ENCODE measurements at places on chromosomes 12 and 14.

GRCh38 chr14:69682621-69683263, 71.3 kb downstream of the SUSD6 start:
- no peak for DNase-seq

DNA sequence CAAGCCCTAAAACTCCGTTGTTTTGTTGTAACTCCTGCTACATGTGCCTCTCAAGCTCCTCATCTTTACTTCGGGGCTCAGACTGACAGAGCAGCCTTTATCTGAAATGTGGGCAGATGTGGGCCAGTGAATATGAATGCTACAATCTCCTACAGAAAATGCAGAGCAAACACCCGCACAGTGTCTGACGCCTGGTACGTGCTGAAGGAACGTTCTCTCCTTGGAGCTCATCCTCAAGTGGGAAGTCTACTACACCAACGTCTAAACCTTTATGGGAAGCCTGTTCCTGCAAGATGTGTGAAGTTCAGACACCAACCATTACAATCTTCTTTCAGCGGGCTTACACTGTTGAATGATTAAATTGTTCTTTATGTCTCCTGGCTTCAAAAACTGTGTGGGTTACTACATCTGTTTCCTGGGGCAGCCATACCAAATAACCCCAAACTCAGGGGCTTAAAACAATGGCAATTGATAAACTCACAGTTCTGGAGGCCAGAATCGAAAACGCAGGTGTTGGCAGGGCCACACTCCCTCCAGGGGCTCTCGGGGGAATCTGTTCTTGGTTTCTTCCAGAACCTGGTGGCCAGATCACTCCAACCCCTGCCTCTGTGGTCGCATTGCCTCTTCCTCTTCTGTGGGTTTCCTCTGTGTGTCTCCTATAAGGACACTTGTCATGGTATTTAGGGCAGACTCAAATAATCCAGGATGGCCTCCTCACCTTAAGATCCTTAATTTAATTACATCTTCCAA, 179.7 kb upstream of the PLXNC1 start:
- DNase-seq, result no peak

DNA sequence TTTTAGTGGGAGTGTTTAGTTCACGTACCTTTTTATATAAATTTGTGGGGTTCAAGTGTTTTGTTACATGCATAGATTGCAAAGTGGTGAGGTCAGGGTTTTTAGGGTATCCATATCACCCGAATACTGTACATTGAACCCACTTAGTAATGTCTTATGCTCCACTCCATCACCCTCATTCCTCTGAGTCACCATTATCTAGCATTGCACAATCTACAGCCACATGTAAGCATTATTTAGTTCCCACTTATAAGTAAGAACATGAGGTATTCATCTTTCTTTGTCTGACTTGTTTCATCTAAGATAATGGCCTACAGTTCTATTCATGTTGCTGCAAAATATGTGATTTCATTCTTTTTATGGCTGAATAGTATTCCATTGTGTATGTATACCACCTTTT, 583.7 kb upstream of the LRFN5 start:
- DNase-seq, result no peak

DNA sequence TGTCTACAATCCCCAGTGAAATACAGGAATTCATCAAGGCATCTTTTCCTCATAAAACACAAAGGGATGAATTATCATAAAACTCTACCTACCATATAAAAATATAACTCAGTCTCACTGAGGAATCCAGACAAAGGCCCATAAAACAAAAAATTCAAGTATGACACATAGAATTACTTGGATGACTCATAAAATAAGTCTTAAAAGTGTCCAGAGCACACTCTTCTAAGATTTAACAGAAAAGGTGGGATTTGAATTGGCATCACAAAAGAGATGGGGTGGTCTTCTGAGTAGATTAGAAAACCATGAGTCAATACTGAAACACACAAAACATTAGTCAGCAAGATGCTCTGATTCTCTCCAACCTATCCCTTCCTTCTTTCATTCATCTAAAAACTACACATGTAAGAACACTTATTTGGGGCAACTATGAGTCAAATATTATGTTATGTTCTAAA, 202.7 kb upstream of the GARIN6 start:
- DNase-seq, result no peak

DNA sequence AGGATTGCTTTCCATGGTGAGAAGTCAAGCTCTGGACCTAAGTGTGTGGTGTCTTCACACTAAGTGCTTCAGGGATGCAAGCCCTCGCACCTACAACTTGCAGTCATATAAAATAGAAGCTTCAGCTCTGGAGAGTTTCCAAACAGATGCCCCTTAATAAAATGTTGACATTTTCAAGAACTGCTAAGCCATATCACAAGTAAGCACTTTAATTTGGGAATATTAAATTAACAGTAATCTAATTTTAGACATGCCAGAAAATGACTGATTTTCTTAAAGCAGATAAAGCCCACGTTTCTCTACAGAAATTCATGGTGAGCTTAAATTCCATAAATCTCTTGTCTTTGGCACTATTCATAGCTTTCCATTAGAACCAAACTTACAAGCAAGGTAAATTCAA, 600.1 kb upstream of the FLRT2 start:
- no peak for DNase-seq

GRCh38 chr14:105053421-105053820, 11.8 kb downstream of the GPR132 start:
- no peak for DNase-seq

DNA sequence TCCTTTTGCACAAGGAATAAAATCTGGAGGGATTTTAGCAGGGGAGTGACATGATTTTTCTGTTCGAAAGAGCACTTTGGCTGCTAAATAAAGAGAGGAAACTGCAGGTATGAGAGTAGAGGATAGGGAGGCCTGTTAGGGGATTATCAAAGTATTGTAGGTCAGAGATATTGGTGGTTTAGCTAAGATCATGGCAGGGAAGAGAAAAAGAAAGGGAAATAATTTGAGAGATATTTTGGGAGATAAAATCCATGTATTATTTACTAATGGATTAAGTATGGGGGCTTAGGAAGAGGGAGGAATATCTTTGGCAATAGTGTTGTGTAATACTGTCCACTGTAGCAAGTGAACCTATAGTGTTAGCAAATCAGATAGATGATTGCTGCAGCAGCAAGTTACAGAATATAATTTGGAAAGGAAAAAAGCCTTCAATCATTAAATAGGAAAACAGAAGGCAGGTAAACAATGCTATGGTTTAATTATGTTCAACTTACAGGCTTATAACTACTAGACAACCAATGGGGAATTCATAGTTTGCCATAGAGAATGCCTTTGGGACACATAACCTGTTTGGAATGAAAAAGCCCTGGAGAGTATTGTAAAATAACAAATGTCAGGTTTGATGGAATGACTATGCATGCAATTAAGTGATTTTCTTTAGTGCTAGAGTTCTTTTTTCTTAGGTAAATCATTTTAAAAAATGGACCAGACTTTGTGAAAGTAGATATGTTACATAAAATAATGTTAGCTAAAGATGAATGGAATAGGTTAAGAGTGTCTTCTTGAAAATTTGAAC, 50.5 kb downstream of the ADIPOR2 start:
- no peak for DNase-seq

- no peak for DNase-seq
These were observed 71.1 kb upstream of the MDM1 start for GRCh38 chr12:68403296-68403695.

- DNase-seq, result no peak
These were observed 15.0 kb upstream of the DTX1 start for GRCh38 chr12:113041560-113041959.

DNA sequence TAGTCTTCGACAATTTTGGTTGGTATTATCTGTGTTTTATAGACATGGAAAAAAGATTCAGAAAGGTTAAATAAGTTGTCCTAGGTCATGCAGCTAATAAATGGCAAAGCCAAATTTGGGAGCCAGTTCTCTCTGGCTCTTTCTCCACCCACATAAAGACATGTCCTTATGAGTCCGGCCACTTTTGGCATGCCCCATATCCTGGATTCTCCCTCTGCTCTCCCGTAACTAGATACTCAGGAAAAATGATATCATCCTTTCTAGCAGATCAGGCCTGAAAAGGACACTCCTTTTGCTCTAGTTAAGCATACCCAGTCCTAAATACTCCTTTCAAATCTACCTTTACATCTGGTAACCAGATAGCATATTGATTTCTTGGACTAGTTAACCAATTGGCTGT, 64.4 kb downstream of the TTLL5 start:
- DNase-seq, result no peak

GRCh38 chr12:6745741-6746525, 7.0 kb downstream of the MLF2 start:
- no peak for DNase-seq

DNA sequence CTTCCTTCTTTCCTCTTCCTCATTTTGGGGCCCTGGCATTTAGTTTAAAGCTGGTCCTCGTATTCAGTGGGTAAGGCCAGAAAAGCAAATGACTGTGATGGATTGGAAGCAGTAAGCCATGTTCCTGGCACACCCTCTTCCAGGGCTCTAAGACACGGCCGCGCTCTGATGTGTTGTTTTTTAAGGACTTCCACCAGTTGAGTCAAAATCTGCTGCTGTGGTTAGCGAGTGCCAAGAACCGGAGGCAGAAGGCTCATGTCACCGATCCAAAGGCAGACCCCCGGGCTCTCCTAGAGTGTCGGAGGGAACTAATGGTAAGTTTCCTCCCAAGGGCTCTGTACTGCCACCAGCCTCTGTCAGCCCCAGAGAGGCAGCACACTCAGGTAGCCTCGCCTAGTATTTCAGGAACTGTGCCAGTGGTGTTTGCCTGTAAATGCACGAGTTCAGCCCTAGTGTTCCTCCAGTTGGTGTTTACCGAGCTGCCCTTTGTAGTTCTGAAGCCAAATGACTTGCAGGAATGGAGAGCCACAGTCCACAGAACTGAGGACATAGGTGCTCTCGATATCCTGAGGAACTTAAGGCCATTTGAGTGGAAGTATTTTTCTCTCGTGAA, 72.7 kb downstream of the ESR2 start:
- DNase-seq, result no peak

DNA sequence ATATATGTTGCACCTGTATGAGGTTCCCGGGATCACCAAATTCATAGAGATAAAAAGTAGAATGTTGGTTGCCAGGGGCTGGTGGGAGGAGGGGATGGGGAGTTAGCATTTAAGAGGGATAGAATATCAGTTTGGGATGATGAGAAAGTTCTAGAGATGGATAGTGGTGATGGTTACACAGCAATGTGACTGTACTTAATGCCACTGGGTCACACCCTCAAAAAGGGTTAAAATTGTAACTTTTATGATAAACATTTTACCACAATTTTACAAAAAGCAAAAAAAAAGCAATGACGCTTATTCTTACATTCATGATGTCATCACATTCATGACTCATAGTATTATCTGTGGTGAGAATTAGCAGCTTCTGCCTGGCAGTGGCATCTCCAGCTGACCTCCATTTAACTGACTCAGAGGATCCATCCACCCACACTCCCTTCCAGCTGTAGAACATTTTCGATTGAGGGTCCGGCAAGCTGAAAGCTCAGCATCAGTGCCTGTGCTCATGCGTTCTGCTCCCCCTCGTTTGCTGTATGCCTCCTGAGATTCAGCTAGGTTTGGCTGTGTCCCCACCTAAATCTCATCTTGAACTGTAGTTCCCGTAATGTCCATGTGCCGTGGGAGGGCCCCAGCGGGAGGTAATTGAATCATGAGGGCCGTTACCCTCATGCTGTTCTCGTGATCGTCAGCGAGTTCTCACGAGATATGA, 64.8 kb upstream of the TMEM260 start:
- DNase-seq, result no peak

- DNase-seq, result no peak
These were observed 141.0 kb downstream of the SRGAP1 start for GRCh38 chr12:63985456-63985855.

DNA sequence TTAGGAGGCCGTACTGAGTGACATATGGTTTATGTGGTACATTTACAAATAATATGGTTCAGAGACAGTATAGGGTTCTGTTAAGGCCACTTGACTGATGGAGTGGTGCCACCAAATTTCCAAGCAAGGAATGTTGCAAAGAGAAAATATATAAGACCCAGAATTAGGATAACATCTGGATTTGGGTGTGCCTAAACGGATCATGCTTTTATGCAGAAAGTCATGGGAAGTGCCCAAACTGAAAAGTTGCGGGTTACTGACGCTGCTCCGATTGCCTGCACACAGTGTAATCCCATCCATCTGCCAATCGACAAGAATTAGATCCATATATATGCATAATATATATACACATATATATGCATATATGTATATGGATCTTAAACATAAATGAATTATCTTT, 138.4 kb upstream of the DCN start:
- DNase-seq, result no peak

DNA sequence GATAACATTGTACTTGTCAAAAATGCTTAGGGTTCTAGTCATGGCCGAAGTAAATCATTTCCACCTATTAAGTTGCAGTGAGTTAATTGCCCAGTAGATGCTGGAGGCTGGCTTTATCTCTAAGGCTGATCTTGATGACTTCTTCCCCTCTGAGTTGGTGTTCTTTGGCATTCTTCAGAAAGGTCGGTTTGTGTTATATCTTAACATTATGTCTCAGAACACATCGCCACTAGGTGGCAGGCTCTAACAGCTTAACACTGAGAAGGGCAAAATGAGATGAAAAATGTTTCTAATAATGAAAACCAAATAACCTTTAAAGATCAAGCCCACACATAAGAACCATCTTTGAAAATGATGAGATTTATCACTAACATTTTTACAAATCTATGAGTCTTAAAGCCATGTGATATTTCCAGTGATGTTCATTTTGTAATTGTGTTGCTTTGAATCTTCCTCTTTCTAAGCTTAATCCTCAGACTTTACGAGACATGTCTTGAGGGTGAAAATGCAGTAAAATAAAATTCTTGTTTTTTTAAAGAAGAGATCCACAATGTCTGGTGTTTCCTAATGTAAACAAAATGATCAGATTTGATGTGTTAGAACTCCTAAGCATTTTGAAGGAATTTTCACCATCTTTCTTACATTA, 28.6 kb downstream of the SUDS3 start:
- peak; percentile 3 for DNase-seq

DNA sequence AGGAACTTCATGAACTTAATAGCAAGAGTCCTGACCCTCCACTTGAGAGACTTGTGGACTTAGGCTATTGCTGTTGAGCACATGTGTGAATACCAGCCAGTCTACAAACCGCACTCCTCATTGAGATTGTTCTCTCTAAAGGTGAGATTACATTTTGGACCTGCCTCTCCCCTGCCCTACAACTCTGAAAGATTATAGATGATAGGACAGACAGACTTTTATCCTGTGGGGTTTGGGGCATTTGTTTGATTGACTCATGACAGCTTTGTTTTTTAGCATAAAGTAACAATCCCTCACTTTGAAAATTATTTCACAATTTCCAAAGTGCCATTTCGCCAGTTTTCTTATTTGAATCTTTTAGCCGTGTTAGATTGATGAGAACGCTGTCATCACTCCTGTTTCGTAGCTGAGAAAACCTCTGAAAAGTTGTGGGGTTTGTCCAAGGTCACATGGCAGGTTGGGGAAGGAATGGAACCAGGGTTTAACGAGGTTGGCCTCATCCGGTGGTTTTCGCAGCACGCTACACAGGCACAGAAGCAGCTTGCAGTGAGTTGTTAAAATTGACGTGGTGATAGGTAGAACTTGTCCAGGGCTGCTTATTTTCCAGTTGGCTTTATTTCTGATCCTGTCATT, 836 bp downstream of the EVL start:
- DNase-seq, result peak; percentile 75

All from T-helper 22 cell (primary cell).